ENCODE measurements at places on chromosomes 3 and 15.

GRCh38 chr3:78972617-78973301 is 795.0 kb downstream of the ROBO1 start:
- DNase-seq, result no peak

DNA sequence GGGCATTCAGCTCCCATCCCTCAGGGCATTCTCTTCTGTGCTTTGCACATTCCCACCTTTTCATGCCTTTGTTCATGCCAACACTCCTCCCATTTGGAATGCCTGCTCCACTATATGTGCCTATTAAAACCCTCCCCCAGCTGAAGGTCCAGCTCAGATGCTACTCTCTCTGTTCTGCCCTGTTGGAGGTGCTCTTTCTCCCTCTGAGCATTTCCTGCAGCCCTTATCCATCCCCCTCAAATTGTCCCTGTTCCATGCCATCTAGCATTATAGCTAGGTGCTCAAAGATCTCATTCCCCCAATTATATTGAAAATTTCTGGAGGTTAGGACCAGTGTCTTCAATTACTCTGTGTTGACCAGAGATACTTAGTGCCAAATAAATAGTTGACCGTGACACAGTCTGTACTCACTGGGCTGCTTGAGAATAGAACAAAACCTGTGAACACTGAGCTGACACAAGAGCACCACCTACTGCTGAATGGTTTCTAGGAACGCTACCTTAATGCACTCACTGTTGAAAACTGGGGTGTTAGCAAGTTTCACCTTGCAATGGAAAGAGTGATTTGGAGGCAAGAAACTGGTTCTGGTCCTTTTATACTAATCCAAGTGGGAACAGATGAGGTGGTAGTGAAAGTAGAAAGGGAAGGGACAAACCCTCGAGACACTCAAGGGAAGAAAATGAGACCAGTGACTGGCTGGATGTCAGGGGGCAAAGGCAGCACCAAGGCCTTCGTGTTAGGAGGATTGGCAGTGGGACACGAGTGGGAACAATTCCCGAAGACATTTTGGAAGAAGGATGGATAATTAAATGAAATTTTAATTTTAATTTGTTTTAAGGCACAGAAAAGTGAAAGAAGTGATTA is 289.8 kb upstream of the ROPN1 start:
- DNase-seq, result no peak

- no peak for DNase-seq
These were observed 613.4 kb downstream of the NLGN1 start for GRCh38 chr3:174010907-174011306.

DNA sequence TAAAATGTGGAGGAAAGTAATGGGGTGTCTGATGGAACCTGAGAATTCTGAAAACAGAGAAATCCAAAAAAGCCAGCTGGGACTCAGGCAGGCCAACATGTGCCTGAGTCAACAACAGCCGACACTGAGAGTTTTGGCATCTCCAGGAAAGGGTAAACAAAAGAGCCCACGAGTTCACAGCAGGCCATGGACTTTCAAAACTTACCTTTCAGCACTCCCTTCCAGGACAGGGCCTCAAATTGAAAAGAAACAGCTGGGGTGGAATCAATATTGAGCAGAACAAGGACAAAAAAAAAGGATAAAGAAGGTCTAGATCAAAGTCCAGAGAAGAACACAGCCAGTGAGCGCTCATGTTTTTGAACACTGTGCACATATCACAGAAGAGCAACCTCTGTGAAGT is 735.4 kb upstream of the GRM7 start:
- no peak for DNase-seq

DNA sequence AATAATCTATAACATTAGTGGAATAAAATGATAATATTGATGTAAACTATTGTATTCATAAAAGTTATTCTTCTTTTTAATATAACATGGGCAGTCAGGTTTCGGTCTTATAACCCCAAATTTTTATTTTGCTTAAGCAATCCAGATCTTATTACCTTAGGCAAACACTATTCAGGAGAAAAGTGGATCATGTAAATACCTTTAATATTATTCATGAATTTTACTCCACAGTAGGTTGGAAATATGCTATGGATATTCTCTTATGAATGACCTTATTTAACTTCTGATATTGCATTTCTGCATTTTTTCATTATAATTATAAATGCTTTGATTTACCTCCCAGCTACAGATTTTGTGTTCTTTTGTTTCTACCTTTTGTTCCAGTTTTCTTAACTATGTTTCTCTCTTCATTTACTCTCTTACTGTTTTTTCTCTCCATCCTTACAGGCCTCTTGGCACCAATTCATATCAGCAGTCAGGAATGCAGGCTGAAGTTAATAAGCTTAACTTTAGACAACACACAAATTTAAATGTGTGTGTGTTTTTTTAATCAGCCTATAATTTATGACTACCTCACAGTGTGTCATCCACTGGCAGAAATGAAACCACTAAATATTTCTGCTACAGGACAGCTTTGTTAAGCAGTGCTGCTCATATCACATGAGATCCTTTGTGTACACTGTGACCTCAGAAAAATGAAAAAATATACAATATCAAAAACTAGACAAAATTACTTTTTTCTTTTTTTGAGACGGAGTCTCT is 111.0 kb downstream of the NSUN3 start:
- DNase-seq, result no peak

DNA sequence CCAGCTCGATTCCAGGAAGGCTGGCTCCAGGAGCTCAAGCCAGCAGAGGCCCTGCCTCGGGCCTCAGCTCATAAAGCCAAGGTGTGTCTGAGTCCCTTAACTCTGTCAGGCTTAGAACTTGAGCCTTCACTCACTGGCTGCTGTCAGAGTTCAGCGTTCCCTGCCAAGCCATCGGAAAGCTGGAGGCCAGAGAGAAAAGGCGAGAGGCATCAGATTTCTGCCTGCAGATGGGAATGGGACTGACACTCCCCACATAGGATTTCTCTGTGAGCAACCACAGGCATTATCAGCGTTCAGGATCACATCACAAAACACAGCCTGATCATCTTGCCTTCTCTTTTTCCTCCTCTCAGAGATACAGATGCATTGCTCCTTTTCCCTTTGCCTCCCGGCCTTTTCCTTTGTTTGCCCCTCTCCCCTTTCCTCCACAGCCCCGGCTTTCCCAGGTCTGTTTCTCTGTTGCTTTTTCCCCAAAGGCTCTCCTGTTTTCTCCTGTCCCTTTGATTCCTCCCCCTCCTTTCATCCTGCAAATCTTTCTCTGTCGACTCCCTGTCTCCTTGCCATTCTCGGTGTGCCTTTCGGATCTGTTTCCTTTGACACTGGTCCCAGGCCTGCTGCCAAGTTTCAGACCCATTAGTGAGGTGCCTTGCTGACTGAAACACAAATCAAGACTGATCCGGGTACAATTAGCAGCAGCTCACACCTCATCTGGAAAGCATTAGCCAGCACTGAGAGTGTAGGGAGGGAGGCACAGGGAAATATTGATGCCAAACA is 44.5 kb upstream of the BOC start:
- no peak for DNase-seq

DNA sequence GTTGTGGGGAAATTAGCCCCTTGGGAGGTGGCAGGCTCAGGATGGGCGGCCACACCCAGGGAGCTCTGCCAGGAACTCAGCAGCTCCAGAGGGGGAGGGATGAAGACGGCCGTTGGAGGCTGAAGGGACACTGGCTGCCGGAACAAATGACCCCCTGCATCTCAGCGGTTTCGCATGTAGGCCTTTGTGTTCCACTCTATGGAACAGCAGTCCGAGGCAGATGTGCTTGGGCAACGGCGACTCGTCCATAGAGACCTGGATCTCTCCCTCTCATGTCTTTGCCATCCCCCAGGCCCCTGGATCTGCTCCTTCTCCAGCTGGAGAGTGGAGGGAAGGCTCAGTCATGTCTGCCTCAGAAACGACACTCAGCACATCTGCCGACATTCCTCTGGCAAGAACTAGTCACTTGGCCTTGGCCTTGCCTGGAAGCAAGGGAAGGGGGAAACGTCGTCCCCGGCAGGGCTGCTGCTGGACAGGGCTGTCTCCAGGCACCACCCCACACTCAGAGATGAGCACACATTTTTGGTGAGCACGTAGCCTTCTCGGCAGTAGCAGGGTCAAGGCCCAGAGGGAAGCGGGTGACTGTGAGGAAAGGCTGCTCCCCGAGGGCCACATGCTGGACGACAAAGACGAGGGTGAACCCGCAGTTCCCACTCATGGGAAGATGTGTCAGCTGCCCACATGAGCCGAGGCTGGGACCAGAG is 83.8 kb downstream of the ASB7 start:
- no peak for DNase-seq

- no peak for DNase-seq
These were observed 221.8 kb upstream of the TPRG1 start for GRCh38 chr3:188949996-188950395.
